Placental epithelial cell (primary cell): ENCODE measurements at places on chromosomes 5 and 9. TPM values are rescaled to one million over a fixed set of nuclear protein-coding genes. Genes with fewer than 3 reads are reported as not detected.

Gene TMC1
- under 0.01 and 0.79 TPM in 2 replicates for total RNA-seq

Gene ASPN
- total RNA-seq, result not detected in 2 replicates

Gene CXCL14
- total RNA-seq, result not detected in 2 replicates

Gene WWC1
- total RNA-seq, result 5.9 and 24.3 TPM in 2 replicates

Gene TRAF2
- 8.4 and 13.7 TPM in 2 replicates for total RNA-seq

Gene MEF2C
- 0.22 and 0.79 TPM in 2 replicates for total RNA-seq

Gene TAF1L
- total RNA-seq, result not detected in 2 replicates

Gene ADAMTS12
- total RNA-seq, result 3.9 and 8.2 TPM in 2 replicates

Gene MAMDC4
- 3.0 and 3.5 TPM in 2 replicates for total RNA-seq

Gene ATG10
- total RNA-seq, result 6.3 and 17.3 TPM in 2 replicates

Gene ANKRD31
- 0.39 and 0.43 TPM in 2 replicates for total RNA-seq

Gene SH3GL2
- total RNA-seq, result not detected in 2 replicates

Gene NRG2
- 0.22 TPM in 1 of 2 replicates, not detected in the other for total RNA-seq

Gene PCDHAC2
- total RNA-seq, result 0.39 TPM in 1 of 2 replicates, not detected in the other

Gene PPP1R26
- 7.6 and 10.6 TPM in 2 replicates for total RNA-seq

Gene DNAH5
- total RNA-seq, result 0.39 and 0.43 TPM in 2 replicates

Gene ZNF883
- 1.2 and 4.7 TPM in 2 replicates for total RNA-seq

Gene CARD6
- total RNA-seq, result under 0.01 and 0.43 TPM in 2 replicates

Gene FBLL1
- 0.33 and 0.79 TPM in 2 replicates for total RNA-seq

Gene NELFB
- 50.3 and 57.0 TPM in 2 replicates for total RNA-seq

Gene GPRIN1
- 2.7 and 4.8 TPM in 2 replicates for total RNA-seq

Gene SEC61B
- 76.6 and 157 TPM in 2 replicates for total RNA-seq

Gene SH3PXD2B
- 23.2 and 33.2 TPM in 2 replicates for total RNA-seq

Gene C7
- total RNA-seq, result not detected in 2 replicates

Gene FAM151B
- 5.1 and 5.6 TPM in 2 replicates for total RNA-seq

Gene TRIM36
- total RNA-seq, result 0.98 TPM in 1 of 2 replicates, not detected in the other

Gene SGTB
- 4.7 and 7.9 TPM in 2 replicates for total RNA-seq

Gene BTNL3
- not detected in 2 replicates for total RNA-seq

Gene CTNND2
- total RNA-seq, result under 0.01 TPM in 1 of 2 replicates, not detected in the other

Gene ADAMTSL2
- total RNA-seq, result not detected in 2 replicates

Gene PCDHA1
- not detected in 2 replicates for total RNA-seq

Gene TAF11L5
- total RNA-seq, result 0.39 TPM in 1 of 2 replicates, not detected in the other

Gene CERT1
- total RNA-seq, result 16.2 and 23.2 TPM in 2 replicates

Gene PCDHGB7
- 1.8 and 7.5 TPM in 2 replicates for total RNA-seq

Gene GABRA1
- total RNA-seq, result not detected in 2 replicates
